ENCODE measurements at places on chromosomes 5 and 9.

- no peak for DNase-seq
Measured at GRCh38 chr9:479304-479970, 264.8 kb downstream of the DOCK8 start.

GRCh38 chr9:77585335-77585786 is 62.8 kb downstream of the GNA14 start:
- DNase-seq = no peak

DNA sequence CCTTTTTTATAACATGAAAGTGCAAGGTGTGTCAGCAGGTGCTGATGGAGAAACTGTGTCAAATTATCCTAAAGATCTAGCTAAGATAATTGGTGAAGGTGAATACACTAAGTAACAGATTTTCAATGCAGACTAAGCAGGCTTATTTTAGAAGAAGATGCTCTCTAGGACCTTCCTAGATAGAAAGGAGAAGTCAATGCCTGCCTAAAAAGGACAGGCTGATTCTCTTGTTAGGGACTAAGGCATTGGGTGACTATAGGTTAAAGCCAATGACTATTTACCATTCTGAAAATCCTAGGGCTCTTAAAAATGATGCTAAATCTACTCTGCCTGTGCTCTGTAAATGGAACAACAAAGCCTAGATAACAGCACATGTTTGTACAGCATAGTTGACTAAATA is 1682.4 kb downstream of the MAT2B start:
- no peak for DNase-seq

DNA sequence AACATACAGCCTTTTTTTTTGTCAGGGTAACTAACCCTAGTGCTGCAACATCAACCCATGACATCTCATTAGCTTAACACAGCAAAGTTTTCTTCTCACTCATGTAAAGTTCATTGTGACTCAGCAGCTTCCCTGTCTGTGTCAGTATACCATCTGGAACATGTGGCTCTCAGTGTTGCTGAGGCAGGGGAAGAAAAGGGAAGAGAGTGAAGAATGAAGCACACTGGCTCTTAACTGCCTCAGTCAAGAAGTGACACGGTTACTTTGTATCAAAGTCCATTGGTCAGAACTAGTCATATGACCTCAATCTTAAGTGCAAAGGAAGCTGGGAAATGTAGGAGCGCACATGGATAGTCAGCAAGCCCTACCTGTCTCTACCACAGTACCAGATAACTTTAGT is 185.0 kb upstream of the ELL2 start:
- DNase-seq = no peak

- no peak for DNase-seq
Measured at GRCh38 chr5:152673601-152674000, 268.5 kb upstream of the NMUR2 start.

DNA sequence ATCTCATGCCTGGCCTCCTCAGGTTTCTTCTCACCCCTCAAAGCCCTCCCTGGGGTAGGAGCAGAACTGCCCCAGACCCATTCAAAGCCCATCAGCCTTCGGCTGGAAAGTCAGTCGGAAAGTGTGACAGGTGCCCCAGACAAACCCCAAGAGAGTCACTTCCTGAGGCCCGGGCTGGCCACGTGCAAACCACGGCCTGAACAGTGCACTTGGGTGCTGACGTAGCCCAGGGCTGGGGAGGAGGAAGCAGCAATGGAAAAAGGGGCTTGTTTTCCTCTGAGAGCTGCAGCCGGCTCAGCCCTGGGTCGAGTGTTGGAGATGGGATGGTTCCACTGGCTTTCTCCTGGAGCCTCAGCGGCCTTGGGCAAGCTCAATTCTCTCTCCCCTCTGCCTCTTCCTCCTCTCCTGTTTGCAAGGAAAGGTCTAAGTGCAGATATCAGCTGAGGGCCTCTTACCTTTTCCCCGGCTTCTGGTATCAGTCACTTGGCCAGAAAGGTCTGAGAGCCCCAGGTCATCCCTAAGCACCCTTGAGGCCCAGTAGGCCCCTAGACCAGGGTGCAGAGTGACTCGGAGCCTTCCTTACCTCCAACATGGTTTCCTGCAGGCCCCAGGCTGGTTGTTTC is 5.9 kb upstream of the EGR1 start:
- DNase-seq = no peak

GRCh38 chr5:2532809-2533208 is 218.7 kb downstream of the IRX2 start:
- no peak for DNase-seq

DNA sequence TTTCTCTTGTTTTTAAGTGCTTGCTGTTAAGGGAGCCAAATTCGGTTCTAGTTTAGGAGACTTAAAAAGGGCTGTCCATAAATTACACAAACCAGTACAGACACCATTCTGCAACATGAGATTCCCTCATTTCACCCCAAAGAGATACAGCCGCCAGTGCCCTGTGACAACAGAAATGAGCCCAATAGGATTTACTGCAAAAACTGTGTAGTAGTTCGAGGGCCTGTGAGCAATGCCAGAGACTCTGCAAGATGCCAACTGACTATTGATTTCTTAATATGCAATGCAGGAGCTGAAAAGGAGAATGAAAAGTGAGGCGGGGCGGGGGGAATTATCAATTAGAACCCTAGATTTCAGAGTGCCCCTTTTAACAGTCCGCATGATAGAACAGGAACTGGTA is 5.7 kb upstream of the C5orf15 start:
- DNase-seq = no peak

- DNase-seq = no peak
Measured at GRCh38 chr5:10975945-10976344, 214.9 kb upstream of the DAP start.

- DNase-seq = no peak
Measured at GRCh38 chr5:143274952-143275351, 128.5 kb downstream of the NR3C1 start.

GRCh38 chr5:65938256-65938655 is 11.9 kb downstream of the ERBIN start:
- no peak for DNase-seq

GRCh38 chr5:128436749-128437188 is 101.3 kb downstream of the FBN2 start:
- DNase-seq = peak; percentile 49

DNA sequence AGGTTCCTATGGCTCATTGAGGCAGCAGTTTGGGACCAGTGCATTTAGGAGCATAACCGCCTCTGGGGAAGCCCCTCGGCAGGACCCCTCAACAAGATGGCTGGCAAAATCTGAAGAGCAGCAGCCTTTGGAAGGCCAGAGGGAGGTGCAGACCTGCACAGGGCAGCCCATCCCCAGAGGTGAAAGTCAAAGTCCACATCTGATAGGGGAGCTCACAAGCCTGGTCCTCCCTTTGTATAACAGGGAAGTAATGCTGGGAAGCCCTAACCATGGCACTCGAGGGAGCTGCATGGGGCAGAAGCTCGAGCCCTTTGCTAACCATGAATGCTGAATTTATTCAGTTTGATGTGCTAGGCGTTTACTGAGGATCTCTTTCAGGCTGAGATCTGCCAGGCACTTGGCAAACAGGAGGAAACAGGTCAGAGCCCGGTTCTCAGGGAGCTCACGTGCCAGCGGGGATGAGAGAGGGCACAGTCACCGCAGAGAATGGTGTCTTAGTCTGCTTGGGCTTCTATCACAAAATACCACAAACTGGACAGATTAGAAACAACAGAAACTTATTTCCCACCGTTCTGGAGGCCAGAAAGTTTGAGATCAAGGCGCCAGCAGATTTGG is 114.1 kb downstream of the GABBR2 start:
- DNase-seq = no peak

DNA sequence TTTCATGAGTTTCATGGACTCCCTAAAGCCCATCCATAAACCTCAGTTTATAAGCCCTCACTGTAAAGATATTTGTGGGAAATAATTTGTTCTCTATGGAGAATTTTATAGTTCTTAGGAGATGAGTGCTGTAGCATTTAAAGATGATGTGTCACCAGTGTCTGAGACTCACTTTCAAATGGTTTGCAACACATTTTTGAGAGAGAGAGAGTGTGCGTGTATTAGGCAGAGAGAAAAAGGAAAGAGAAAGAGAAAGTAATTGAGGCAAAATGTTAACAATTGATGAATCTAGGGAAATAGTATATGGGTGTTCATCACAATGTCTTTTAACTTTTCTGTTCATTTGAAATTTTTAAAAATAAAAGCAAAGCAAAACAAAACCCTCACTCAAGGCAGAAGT is 479.0 kb downstream of the ZSWIM6 start:
- DNase-seq = no peak

DNA sequence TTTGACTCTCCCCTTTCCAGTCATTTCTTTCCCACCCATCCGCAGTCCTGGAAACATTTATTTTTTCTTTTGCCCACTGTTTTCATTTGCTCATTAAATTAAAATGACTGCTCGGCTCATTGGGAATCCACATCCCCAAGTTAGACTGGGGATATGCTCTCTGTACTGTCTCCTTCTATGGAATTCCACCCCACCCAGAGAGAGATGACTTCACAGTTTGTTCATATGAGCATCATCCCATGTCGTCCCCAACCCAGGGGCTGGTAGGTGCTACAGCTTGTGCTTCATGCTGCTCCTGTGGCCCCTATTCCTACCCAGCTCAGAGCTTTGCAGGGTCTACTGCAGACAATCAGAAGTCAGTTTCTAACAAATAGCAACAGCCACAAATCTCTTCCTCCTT is 16.5 kb upstream of the RARS1 start:
- no peak for DNase-seq

- no peak for DNase-seq
Measured at GRCh38 chr5:66932457-66932856, 264.1 kb downstream of the CD180 start.

GRCh38 chr9:36078051-36078450 is 41.3 kb downstream of the RECK start:
- DNase-seq = no peak

GRCh38 chr9:126055381-126055985 is 271.1 kb upstream of the MVB12B start:
- no peak for DNase-seq

DNA sequence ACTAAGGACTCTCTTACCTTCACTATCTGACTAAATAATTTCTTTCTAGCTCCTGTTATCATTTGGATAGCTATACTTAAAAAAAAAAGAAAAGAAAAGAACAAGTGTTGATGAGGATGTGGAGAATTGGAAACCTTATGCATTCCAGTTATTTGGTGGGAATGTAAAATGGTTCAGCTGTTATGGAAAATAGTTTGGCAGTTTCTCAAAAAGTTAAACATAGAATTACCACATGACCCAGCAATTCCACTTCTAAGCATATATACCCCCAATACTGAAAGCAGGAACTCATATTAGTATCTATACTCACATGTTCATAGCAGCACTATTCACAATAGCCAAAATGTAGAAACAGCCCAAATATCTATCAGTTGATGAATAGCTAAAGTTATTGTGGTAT is 61.1 kb downstream of the GNA14 start:
- DNase-seq = no peak

GRCh38 chr5:172602783-172603231 is 38.3 kb upstream of the NEURL1B start:
- DNase-seq = no peak

GRCh38 chr9:108586471-108587139 is 269.2 kb downstream of the ACTL7B start:
- DNase-seq = no peak

- DNase-seq = no peak
Measured at GRCh38 chr5:43245724-43246385, 53.8 kb downstream of the NIM1K start.

DNA sequence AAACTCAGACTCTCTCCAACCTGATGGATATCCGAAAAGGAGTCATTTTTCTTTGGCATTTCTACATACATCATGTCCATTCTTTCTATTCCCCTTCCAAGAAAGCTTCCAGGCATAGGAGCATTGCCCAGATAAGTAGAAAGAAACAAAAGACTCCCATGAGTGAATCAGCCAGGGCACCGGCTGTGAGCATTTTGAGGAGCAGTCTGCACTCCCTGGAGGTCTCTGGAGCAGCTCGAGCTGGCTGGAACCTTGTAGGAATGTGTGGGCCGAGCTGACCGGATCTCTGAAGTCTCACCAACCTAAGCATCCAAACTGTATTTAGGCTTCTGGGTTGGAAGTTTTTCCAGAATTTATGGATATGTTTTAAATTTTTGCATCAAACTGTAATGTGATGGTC is 161.4 kb upstream of the TRPC7 start:
- DNase-seq = no peak

DNA sequence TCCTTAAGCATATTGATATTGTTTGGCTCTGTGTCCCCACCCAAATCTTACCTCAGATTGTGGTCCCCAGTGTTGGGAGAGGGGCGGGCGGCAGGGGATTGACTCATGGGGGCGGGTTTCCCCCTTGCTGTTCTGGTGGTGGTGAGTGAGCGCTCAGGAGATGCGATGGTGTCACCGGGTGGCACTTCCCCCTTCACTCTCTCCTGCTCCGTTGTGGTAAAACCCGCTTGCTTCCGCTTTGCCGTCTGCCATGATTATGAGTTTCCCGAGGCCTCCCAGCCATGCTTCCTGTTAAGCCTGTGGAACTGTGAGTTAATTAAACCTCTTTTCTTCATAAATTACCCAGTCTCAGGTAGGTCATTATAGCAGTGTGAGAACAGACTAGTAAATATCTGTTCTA is 229.1 kb downstream of the IRX2 start:
- no peak for DNase-seq

DNA sequence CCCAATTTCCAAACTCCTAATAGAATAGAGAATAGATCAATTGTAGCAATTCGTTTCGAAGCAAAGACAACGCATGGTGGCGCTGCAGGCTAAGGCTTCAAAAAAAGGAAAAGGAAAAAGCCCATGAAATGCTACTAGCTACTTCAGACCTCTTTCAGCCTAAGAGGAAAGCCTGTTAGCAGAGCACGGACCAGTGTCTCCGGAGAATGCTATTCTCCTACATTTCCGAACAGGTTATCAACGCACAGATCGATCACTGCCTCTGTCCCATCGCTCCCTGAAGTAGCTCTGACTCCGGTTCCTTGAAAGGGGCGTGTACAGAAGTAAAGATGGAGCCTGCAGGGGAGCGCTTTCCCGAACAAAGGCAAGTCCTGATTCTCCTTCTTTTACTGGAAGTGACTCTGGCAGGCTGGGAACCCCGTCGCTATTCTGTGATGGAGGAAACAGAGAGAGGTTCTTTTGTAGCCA is at the start of gene PCDHB15:
Gene PCDHB15 (plus strand): TSS at position 146 of the 468 bp plus-strand sequence. CDS start 184 bp downstream, at position 330.
- DNase-seq = peak; percentile 53

All from SK-MEL-5 (cell line).